ENCODE measurements at places on chromosomes 7 and 10.
A peak's percentile ranks its signal among the peaks of the same experiment; 100 is the strongest.

DNA sequence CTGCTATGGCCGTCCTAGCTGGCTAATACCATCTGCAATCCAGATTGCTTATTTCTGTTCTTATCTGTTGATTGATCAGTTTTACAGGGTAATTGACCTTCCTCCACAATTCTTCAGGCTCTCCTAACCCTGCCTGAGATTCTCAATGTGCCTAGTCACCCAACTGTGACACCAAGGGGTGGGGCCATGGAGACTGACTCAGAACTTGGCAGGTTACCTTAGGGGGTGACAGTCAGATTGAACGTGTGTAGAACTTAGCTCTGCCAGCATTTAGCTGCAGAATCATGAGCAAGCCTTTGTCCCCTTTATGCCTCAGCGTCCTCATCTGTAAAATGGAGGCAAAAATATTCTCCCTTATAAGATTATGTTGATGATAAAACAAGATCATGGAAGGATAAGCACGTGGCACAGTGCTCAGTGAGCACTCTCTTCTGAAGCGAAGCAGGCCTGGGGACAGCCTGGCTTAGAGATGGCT is 19.1 kb upstream of the LEP start:
- DNase-seq = no peak

- DNase-seq = no peak
These were observed 75.9 kb downstream of the GLI3 start for GRCh38 chr7:42161110-42161509.

- peak; percentile 78 for DNase-seq
These were observed 197.3 kb downstream of the PPP1R9A start for GRCh38 chr7:95104739-95105138.

GRCh38 chr10:114624951-114625780 is 32.9 kb downstream of the ABLIM1 start:
- DNase-seq = no peak

GRCh38 chr7:44463169-44463808 is 27.2 kb downstream of the NUDCD3 start:
- no peak for DNase-seq

DNA sequence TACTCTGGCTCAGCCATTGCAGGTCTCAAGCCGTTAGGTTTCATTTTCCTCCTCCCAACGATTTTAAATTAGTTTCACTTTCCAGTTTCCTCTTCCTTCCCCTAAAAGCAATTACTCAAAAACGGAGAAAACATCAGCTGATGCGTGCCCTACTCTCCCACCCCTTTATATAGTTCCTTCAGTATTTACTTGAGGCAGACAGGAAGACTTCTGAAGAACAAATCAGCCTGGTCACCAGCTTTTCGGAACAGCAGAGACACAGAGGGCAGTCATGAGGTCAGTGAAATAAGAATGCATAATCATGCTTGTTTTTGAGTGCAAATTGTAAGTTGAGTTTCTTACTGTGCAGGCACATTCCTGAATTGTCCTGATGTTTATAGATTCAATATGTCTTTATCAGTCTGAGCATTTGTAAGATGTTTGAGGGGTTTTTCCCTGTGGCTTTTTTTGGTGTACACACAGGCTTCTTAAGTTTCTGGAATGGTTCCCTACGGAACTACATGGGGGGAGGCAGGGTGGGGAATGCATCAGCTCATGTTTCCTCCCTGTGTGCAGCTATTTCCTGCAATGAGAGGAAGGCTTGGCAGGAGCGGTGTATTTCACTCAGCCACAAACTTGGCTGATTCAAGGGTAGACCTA is at the start of gene IFIT3:
TSS of gene IFIT3 (plus strand) at position 195 of the 639 bp plus-strand sequence. CDS start at position 272, 77 bp downstream.
- peak; percentile 86 for DNase-seq

GRCh38 chr7:141990011-141990725 is 5.5 kb upstream of the MGAM start:
- DNase-seq = no peak

GRCh38 chr7:26127411-26127810 is 24.6 kb upstream of the NFE2L3 start:
- DNase-seq = no peak

GRCh38 chr7:45052011-45052410 is 36.8 kb downstream of the NACAD start:
- DNase-seq = no peak

GRCh38 chr7:131327049-131327625 is 539 bp upstream of the MKLN1 start:
- peak; percentile 81 for DNase-seq

DNA sequence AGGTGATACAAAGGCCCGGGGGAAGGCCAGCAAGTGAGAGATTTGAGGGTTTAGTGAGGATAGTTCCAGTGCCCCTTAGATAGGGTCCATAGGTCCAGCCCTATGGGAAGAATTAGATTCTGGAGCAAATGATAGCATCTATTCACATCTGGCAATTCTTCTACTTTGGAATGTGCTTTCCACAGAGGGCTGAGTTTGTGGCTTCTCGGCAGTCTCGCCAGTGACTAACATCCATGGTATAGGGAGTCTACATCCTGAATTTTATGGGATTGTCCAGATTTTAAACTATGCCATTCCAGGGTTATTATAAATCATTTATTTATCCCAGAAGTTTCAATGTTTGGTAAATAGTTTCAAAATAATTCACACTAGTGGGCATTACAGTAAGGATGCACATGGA is 207.3 kb upstream of the ADO start:
- no peak for DNase-seq
